ENCODE measurements at places on chromosomes 6 and 20.

DNA sequence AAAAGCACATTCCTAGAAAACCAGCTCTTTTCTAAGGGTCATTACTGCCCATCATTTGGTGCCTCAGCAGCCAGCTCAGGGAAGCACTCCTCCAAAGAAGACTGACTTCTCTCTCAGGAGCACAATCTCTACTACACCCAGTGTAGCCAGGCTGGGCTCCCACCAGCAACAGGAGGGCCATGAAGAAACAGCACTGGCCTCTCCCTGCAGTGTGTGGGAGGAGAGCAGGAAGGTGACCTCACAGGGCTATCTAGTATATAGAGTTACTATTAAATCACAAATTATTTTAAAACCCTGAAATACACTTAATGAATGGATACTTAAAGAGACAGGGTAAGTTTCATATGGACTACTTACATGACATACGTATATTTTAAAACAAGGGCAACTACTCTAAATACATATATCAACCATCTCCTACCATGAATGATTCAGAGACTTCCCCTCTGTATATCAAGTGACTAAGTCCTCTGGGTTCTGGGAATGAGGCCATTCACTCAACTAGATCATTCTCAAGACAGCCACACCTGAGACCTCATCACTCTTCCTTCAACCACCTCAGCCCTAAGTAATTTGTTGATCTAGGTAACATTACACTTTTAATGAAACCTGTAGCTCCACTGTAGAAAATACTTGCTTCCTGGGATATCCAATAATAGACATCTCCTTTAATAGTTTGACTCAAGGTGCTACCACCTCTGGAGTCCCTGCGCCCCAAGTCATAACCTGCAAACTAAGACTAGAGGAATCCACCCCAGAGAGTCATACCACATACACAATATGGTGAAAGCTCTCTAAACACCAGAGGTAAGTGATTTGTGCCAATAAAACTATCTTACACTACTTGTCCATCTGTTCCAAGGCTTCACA is 25.2 kb downstream of the TBX18 start:
- no peak for DNase-seq

DNA sequence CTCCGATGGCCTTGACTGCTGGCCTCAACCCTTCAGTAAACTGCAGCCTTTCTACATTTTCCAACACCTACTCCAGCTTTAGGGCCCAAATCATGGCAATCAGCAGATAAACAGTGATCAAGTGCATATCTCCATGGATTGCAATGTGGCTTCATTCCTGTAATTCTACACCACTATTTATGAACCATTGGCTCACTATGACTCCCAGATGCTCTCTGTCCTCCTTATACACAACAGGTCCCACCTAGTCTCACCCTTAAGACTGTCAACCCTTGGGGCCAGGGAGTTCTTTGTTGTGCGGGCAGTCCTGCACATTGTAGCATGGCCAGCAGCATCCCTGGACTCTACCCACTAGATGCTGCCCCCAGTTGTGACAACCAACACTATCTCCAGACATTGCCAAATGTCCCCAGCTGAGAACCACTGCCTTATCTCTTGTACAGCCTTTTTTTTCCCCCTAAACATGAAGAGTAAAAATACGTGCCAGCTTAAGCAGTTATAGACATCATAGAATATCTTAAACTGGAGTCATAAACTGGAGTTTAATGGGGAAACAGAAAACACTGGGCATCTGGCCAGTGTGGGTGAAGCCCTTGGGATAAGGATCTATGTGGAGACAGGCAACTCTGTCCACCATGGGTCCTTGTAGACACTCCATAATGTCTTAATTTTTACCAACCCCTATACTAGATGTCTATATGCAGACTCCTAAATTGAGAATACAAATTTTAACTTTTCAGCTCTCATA is 21.1 kb downstream of the MRPL14 start:
- DNase-seq, result no peak

DNA sequence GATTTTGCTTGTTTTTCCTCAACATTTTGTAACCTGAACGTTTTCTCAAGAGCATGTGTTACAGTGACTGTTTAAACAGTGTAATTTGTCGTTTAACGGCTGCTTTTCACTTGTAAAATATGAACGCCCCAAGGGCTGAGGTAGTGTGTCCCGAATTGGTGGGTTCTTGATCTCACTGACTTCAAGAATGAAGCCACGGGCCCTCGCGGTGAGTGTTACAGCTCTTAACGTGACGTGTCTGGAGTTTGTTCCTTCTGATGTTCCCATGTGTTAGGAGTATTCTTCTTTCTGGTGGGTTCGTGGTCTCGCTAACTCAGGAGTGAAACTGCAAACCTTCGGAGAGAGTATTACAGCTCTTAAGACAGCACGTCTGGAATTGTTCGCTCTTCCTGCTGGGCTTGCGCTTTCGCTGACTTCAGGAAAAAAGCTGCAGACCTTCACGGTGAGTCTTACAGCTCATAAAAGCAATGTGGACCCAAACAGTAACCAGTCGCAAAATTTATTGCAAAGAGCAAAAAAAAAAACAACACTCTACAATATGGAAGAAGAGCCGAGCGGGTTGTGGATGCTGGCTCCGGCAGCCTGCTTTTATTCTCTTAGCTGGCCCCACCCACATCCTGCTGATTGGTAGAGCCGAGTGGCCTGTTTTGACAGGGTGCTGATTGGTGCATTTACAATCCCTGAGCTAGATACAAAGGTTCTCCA is 25.1 kb upstream of the TRIM27 start:
- no peak for DNase-seq

GRCh38 chr6:33410711-33411631 is at the start of gene PHF1:
Gene PHF1 (plus strand): TSS chr6:33411014. CDS start chr6:33412264, 1,250 bp downstream.
- DNase-seq, result no peak

DNA sequence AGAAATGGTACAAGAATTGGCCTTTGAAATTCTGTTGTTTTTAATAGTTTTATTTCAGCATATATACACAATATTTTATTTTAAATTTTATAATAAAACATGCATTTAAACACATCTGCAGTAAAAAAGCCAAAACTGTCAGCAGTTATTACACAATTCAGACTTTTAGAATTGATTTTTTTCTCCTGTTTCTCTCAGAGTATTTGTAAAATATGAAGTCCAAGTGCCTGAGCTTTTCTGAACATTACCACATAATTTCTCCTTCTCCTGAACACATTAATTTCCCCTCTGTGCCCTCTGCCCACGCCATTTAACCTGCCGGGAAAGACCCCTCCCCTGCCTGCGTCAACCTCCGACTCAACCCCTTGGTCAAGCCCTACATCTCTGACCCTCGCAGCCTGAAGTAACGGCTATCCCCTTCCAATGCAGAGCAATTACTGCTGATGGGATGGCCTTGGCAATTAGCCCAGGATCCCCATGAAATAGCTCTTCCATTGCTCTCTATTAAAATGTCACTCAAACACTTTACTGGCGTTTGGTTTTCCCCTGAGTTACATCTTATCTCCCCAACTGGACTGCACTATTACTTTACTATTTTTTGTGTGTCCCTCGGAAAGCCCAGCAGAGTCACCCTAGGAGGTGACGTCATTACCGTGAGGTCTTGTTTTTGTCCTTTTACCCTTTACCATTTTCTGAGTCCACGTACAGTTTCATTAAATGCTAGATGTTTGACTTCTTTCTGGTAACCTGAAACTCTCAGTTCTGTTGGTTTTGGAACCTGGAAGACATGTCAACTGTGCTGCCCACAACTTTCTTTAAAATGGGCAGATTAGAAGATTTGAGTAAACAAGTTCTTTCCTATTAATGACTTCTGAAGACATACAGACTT is 146.7 kb upstream of the TAB2 start:
- no peak for DNase-seq

- DNase-seq, result no peak
These were observed 119.4 kb downstream of the SYNDIG1 start for GRCh38 chr20:24588725-24589340.

- DNase-seq, result no peak
These were observed 35.3 kb downstream of the CHMP4B start for GRCh38 chr20:33846291-33846935.

DNA sequence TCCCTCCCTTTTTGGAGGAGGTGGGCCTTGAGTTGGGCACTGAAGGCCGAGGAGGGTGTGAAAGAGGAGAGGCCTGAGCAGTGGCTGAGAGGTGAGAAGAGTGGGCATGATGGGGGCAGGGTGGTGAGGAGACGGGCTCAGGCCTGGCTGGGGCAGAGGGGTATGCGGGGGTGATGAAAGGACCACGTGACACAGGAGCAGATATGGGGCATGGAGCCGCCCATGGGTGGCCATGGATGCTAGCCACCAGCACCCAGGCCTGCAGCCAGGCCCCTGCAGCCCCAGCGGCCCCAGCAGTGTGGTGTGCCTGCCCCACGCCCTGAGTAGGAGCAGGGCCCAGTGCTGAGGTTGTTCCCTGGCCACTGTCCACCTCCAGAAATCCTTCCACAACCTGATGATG is 26.5 kb downstream of the UQCC2 start:
- DNase-seq, result no peak

DNA sequence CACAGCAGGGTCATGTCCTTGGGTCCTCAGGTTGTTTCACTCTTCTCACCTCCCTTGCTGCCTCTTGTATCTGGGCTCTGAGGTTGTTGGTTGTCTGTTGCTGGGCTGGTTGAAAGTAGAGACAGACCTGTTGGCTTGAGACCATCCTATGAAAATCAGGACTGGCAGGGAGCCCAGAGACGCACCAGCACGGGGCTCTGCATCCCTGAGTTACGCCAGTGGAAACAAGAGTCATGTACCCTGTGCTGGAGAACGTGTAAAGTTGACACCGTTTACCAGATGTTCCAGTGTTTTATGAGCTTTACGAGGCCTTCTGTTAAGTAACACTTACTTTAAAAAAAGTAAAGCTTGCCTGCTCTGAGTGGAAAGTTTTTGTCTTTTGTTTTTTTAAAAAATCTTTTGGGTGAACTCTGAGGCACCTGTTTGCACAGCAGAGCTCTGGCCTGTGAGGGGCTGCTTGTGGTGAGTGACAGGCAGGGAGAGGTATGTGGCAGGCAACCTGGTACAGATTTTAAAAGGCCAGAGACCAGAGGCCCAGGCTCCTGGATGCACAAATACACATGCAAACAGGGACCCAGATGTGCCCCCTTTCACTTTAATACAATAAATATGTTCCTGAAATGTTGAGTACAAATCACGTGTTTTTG is 260.0 kb upstream of the SUPT3H start:
- DNase-seq, result no peak

DNA sequence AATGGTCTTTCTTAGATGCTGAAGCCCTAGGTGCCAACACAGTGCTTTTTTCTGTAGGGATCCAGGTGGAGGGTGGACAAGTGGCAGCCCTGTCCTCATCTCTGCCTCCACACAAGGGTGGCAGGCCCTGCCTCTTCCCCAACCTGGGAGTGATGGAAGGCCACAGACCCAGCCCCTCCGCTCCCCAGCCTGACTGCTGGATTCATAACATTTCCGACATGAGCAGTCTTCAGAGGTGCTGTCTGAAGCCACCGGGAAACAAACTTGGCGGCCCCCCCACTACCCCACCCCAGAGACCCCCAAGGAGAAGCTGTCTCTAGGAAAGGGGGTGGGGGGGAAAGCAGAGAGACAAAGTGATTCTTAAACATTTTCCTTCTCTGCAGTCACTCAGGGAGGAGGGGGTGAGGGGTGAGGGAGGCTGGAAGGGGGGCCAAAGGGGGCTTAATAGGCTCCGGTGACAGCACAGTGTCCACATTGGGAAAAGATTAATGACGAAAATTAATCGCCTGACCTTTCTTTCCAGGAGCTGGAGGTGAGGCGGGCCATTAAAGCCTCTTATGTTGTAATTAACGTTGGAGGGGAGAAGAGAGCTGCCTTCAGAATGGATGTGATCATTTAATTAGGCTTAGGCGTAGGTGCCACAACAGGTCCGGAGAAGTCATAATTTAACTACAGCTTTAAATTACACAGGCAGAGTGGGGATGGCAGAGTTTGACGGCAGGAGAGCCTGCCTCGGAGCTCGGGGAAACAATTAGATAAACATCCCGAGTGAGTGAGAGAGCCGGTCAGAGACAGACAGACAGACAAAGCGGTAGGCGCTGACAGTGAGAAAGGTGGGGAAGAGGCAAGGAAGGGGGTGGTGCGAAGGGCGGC is 76.8 kb upstream of the FOXP4 start:
- no peak for DNase-seq

DNA sequence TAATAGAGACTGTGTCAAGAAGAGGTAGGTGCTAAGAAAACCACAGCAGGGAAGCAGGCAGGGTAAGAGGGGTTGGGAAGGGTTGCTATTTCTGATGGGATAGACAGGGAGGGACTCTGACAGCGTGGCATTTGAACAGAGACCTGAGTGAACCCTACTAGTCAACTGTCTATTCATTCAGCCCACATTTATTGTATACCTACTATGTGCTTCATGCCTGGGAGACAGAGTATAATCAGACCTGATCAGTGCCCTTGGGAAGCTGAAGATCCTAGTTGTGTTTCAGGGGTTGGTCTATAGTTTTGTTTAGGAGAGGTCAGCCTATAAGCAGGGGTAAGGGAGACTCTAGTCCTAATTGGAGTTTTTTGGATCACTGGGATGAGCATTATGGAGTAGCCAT is 14.9 kb upstream of the CAPN11 start:
- DNase-seq, result no peak

- peak; percentile 90 for DNase-seq
These were observed 4.6 kb upstream of the REV3L start for GRCh38 chr6:111487661-111488060.

GRCh38 chr20:48837014-48837413 is 9.2 kb upstream of the PREX1 start:
- DNase-seq, result no peak

GRCh38 chr20:63895952-63896263 is 982 bp downstream of the DNAJC5 start:
- peak; percentile 38 for DNase-seq

DNA sequence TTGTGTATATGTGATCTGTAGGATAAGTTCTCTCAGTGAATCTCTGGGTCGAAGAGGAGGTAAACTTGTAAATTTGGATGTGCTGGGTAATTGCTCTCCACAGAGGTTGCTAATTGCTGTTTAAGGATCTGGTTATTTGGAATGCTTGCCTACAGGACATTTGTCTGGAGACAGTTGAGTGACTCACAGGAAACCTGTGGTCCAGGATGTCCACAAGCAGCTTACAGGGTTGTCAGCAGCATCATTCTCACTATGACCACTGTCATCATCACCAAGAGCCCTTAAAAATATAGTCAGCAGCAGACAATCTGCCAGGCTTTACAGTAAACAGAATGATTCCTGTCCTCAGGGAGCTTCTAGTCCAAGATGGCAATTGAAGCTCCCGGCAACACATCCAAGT is 31.2 kb upstream of the KCNK5 start:
- DNase-seq, result no peak

GRCh38 chr6:170049641-170050561 is 241.0 kb downstream of the DLL1 start:
- DNase-seq, result no peak

GRCh38 chr6:56513631-56514030 is 129.1 kb downstream of the DST start:
- DNase-seq, result no peak

DNA sequence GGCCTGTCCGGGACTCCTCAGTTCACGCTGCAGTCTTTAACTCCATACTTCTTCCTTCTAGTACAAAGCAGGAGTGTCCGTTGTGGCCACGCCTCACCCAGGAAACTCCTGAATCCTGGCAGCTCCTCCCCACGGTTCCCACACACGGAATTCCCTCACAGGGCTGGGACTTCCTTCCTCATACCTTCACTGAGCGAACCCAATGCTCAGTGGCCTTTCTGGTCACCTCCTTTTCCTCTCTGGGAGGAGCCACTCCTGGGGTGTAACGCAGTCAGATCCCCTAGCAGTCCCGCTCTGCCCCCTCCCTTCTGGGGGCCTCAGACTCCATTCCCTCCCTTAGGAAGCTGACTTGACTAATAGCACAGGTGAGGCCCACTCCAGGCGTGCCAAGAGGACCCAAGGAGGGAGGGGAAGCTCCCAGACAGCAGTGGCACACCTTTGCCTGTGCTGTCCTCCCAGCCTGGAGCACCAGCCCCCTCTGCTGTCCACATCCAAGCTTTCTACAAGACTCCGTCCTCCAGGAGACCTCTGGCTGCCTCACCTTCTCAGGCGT is at the start of gene SLC52A3:
SLC52A3 (minus strand) TSS at position 75 of the 553 bp plus-strand sequence. CDS start 2,726 bp downstream, outside the sequence.
- DNase-seq, result no peak

All from activated CD4-positive, alpha-beta T cell treated with anti-CD3 and anti-CD28 coated beads, Interleukin-10, Interleukin-2, amounts not matched to agents 100 ng/mL and 50 ng/mL, durations not matched to agents 16 hours and 8 hours (primary cell).